ENCODE measurements at places on chromosomes 1 and 21. TPM values are rescaled to one million over a fixed set of nuclear protein-coding genes. Genes with fewer than 3 reads are reported as not detected.

DNA sequence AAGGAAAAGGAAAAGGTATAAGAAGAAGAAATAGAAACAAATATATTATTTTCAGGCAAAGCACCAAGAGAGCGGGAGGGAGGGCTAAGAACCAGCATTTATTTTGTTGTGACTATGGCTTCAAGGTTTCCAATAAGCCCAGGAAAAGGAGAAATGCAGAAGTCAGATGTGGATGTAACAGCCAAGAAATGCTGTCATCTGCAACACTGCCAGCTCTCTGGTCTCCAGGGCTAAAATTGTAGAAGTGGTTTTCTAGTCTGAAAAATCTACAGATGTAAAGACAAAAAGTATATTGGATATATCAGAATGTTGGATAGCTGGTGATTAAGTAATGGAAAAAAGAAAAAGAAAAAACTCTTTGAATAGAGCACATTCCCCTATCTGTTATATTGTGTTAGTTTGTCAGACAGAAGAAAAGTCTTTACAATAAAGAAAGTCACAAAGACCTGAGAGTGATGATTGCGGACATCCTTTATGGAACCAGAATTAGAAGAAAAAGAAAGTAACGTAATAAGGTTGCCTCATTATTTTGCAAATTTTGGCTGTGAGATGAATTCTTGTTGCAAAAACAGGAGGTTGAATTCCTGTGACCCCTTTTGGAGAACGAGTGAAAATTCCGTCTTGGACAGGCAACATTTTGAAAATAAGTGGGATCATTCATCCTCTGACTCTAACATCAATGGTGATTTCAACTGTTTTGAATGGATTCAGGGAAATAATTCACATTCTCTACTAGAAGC, 938.1 kb downstream of the TTLL7 start:
- no peak for DNase-seq

DNA sequence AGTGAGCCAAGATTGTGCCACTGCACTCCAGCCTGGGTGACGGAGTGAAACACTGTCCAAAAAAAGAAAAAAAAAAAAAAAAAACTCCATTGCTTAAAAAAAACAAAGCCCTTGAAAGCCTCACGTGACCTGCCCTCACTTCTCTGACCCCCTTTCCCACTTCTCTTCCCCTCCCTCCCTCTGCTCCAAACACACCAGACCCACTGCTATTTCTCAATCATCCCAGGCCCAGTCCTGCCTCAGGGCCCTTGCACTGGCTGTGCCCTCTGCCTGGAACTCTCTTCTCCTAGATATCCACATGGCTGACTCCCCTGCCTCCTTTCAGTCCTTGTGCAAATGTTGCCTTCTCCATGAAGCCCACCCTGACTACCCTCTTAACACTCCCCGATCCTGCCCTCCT, 45.4 kb upstream of the TARDBP start:
- DNase-seq: no peak

Gene SPRR2F
- total RNA-seq: not detected

Gene GUCA2B
- not detected for total RNA-seq
